ENCODE measurements at places on chromosomes 3 and 15. TPM values are rescaled to one million over a fixed set of nuclear protein-coding genes. Genes with fewer than 3 reads are reported as not detected.

SLC9C1 gene
- not detected for total RNA-seq

NDUFAF3 gene
- total RNA-seq = 63.8 TPM

SPTBN5 gene
- 3.0 TPM for total RNA-seq

SLC28A2 gene
- total RNA-seq = not detected

ADAMTSL3 gene
- not detected for total RNA-seq

VGLL3 gene
- not detected for total RNA-seq

TMC3 gene
- total RNA-seq = not detected

LEKR1 gene
- total RNA-seq = 0.81 TPM

TOMM70 gene
- total RNA-seq = 39.0 TPM

RAB27A gene
- 64.1 TPM for total RNA-seq

RGMA gene
- 0.20 TPM for total RNA-seq

CFAP100 gene
- total RNA-seq = not detected

SNTN gene
- not detected for total RNA-seq

CP gene
- total RNA-seq = not detected

SERINC4 gene
- total RNA-seq = 0.57 TPM

CPEB1 gene
- not detected for total RNA-seq

CAMKV gene
- not detected for total RNA-seq

PPP1R14D gene
- not detected for total RNA-seq

ARNT2 gene
- total RNA-seq = not detected

PFN2 gene
- 0.64 TPM for total RNA-seq

TMEM207 gene
- total RNA-seq = not detected

OXTR gene
- total RNA-seq = 0.24 TPM

HRG gene
- total RNA-seq = not detected

MCF2L2 gene
- total RNA-seq = 5.7 TPM

SYNPR gene
- total RNA-seq = not detected

RBMS3 gene
- total RNA-seq = 1.1 TPM

SIDT1 gene
- 64.6 TPM for total RNA-seq

FRMD5 gene
- not detected for total RNA-seq

LRRC31 gene
- not detected for total RNA-seq

IQCH gene
- total RNA-seq = 1.2 TPM

GADL1 gene
- not detected for total RNA-seq

GABRB3 gene
- total RNA-seq = not detected

ARL13B gene
- 6.0 TPM for total RNA-seq

CELF6 gene
- 3.8 TPM for total RNA-seq

SEMA5B gene
- 0.24 TPM for total RNA-seq

CTSH gene
- total RNA-seq = 77.1 TPM

DOCK3 gene
- total RNA-seq = 1.5 TPM

GDPGP1 gene
- 11.6 TPM for total RNA-seq

TMA7 gene
- 269 TPM for total RNA-seq

PRSS50 gene
- not detected for total RNA-seq

ARID3B gene
- total RNA-seq = 29.5 TPM

GOLGA8F gene
- total RNA-seq = not detected

GHRL gene
- total RNA-seq = 0.35 TPM

ZNF80 gene
- total RNA-seq = 0.62 TPM

Data from naive thymus-derived CD4-positive, alpha-beta T cell (primary cell).